ENCODE measurements at places on chromosomes 2 and 18.

DNA sequence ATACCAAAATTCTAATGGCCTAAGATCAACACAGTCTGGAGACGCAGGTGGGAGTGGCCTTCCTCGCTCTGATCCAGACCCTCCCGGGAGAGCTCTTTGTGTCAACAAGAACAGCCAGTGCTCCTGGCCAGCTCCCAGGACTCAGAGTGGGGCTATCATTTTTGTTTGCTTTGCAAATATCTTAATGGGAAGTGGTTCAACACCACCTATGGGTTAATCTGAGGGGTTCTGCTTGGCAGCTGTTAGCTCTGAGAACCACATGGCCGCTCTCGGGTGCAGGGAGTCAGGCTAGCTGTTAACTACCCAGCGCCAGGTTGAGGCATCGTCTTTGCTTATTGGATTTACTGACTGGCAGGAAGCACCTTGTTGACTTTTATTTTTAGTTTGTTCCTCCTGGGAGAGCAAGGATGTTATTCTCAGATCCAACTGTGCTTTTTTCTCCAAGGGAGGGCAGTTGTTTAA lies 184.8 kb upstream of the SP5 start:
- peak overlapping the region; percentile 62 for H3K27ac ChIP-seq
- no peaks in the 10 kb centered on the region for H3K27me3 ChIP-seq
- DNase-seq = peak; percentile 83
- H3K4me3 ChIP-seq = peak overlapping the region; percentile 4
- no peaks in the 10 kb centered on the region for H3K36me3 ChIP-seq
- peaks cover 26% of the 10 kb centered on the region for H3K4me1 ChIP-seq

DNA sequence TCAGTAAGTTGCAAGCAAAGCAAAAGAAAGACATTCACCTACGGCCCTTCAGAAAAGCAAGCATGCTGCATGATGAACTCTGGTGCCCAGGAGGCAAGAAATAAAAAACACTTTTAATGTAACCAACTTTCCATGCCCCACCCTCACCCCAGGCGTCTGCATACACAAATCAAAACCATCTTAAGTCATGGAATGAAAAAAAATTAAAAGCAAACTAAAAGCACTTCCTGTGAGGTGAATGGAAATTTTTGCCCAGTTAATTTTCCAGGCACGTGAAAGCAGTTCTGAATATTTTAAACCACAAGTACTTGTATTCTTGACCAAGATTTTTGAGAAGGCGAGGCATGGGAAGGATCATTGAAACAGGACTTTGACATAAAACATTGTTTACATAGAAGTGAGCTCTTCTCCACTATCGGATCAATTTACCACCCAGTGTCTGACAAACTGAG lies 2.5 kb upstream of the ICOS start:
- no peaks in the 10 kb centered on the region for H3K36me3 ChIP-seq
- DNase-seq = no peak
- no peak overlapping the region for H3K4me3 ChIP-seq
- no peaks in the 10 kb centered on the region for H3K27me3 ChIP-seq
- no peaks in the 10 kb centered on the region for H3K4me1 ChIP-seq
- H3K27ac ChIP-seq = no peak overlapping the region

DNA sequence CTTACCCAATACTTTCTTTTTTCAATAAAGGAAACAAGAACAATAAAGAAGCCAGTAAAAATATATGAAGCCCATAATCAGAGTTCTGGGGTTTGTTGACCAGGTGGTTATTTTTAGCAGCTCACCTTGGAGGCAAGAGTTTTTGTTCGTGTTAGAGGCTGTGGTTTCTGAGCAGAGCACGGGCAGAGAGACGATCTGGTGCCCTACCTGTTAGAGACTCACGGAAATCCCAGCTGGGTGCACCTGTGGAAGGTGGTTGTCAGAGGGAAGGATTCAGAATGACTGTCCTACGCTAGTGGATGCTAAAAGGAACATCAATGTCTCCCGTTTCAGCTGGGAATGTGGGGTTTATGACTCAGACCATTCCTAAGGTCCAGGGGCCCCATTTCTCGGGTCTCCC lies 87.6 kb downstream of the NRP2 start:
- H3K36me3 ChIP-seq = no peaks in the 10 kb centered on the region
- H3K27ac ChIP-seq = no peak overlapping the region
- no peak for DNase-seq
- H3K4me3 ChIP-seq = no peak overlapping the region

- peaks cover 52% of the 10 kb centered on the region for H3K4me1 ChIP-seq
- H3K36me3 ChIP-seq = no peaks in the 10 kb centered on the region
- no peak for DNase-seq
- no peak overlapping the region for H3K4me3 ChIP-seq
- H3K27ac ChIP-seq = peak overlapping the region; percentile 78
Measured at GRCh38 chr2:63861220-63861822, 19.6 kb downstream of the UGP2 start.

DNA sequence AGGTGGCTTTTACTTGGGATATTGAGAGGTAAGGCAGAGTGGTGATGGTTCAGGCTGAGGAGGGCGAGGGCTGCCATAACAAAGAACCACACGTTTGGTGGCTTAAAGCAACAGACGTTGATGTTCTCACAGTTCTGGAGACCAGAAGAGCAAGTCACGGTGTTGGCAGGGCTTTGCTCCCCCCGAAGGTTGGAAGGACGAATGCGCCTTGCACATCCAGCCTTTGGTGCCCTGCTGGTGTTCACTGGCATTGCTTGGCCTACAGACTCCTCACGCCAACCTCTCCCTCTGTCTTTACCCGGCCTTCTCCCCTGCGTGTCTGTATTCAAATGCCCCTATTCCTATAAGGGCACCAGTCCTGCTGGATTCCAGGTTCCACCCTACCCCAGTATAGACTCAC lies 125.4 kb downstream of the TPO start:
- H3K36me3 ChIP-seq = no peaks in the 10 kb centered on the region
- H3K27ac ChIP-seq = no peak overlapping the region
- no peak overlapping the region for H3K4me3 ChIP-seq

GRCh38 chr2:43879261-43879660 lies 40.5 kb downstream of the ABCG8 start:
- H3K27ac ChIP-seq = no peak overlapping the region
- H3K4me3 ChIP-seq = no peak overlapping the region
- no peaks in the 10 kb centered on the region for H3K27me3 ChIP-seq
- H3K4me1 ChIP-seq = no peaks in the 10 kb centered on the region

DNA sequence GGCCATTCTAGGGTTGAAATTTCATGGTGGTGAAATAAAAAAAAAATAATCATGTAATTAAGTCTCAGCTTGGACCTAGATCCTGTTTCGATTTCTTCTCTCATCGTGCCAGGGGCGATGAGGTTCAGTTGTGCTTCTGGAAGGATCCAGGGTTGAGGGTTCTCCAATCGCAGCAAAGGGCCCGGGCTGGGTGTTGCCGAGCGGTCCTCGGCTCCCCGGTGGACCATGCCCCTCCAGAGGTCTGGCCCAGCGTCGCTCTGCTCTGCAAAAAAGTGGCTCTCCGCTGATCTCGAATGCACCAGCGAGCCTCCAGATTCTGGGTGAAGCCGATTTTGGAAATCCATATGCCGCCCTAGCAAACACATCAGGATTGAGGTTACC lies 39.0 kb downstream of the EN1 start:
- DNase-seq = no peak
- H3K36me3 ChIP-seq = no peaks in the 10 kb centered on the region
- H3K27ac ChIP-seq = peak overlapping the region; percentile 74
- H3K27me3 ChIP-seq = no peaks in the 10 kb centered on the region
- H3K4me3 ChIP-seq = peak overlapping the region; percentile 9
- H3K4me1 ChIP-seq = peaks cover 7% of the 10 kb centered on the region

GRCh38 chr2:99338029-99338585 lies 918 bp downstream of the EIF5B start:
- peak overlapping the region; percentile 98 for H3K4me3 ChIP-seq
- H3K36me3 ChIP-seq = peaks cover 1% of the 10 kb centered on the region
- peaks cover 35% of the 10 kb centered on the region for H3K4me1 ChIP-seq
- no peak for DNase-seq

DNA sequence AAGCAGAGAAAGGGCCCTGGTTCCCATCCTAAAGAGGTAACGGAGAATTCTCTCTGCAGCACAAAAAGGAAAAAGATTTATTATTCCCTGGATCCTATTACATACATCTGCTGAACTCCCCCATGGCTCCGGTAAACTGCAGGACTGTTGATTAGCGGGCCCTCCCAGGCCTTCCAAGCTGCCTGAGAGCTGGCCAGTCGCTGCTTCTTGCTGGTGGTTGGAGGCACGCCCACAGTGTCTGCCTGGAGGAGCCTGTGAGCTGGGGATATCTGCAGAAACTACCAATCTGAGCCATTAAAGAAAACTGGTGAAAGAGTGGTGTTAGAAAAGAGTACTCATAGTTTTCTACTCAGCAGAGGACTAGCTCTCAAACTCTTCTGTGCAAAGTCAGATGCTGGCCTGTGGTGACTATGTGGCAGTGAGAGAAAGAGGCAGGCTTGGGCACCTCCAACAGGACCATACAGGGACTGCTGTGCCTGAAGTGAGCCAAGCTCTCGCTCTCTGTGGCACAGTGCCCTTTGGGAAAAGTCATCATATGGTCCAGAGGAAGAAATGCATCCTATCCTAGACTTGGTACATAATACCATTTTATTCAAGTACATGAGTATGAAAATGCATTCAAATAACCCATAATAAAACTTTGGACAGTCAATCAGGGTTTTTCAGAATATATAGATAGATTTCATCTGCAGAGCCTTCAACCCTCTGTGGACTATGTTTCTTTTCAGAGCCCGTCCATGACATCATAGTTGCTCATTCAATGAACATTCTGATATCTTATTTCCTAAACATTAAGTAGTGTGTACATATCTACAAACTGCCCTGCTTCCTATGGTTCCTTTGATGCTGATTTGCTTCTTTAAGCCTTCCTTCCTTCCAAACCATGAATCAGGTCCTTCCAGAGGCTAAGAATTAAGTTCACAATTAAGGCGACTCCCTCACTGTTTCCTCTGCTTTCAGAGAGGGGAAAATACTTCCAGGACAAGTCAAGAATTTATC lies 242.0 kb upstream of the LYPD1 start:
- H3K4me1 ChIP-seq = no peaks in the 10 kb centered on the region
- no peak for DNase-seq
- no peak overlapping the region for H3K27ac ChIP-seq
- no peaks in the 10 kb centered on the region for H3K36me3 ChIP-seq
- no peak overlapping the region for H3K4me3 ChIP-seq

- DNase-seq = no peak
- no peak overlapping the region for H3K27ac ChIP-seq
- no peaks in the 10 kb centered on the region for H3K27me3 ChIP-seq
- no peak overlapping the region for H3K4me3 ChIP-seq
Measured at GRCh38 chr2:4135765-4136164, 432.4 kb downstream of the DCDC2C start.

DNA sequence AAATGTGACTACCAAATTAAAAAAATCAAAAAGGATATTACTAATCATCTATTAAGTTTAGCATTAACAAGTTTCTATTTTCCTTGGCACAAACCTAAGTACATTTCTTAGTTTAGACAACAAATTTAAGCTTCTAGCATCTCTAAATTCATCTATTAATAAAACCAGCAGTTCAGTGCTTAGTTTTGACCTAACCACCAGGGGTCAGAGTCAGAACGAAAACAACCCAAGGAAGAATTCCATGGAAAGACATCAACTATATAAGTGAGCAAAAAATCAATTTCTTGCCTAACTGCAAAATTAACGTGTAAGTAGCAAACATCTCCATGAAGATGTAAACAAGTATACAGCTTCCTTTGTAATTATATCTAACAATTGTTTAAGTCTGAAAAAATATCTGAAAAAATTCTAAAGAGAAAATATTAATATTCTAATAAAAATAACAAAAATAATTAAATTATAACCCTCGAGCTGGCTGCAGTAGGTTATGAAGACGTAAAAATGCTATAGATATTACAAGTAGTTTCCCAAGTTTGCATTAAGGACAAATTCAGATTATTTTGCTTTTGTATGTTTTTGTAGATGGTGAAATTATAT lies 83.7 kb downstream of the CERKL start:
- no peaks in the 10 kb centered on the region for H3K27me3 ChIP-seq
- H3K4me3 ChIP-seq = no peak overlapping the region
- no peaks in the 10 kb centered on the region for H3K36me3 ChIP-seq
- H3K27ac ChIP-seq = no peak overlapping the region
- DNase-seq = no peak

- no peaks in the 10 kb centered on the region for H3K36me3 ChIP-seq
- no peak for DNase-seq
- H3K27me3 ChIP-seq = no peaks in the 10 kb centered on the region
- H3K27ac ChIP-seq = no peak overlapping the region
Measured at GRCh38 chr18:38872342-38872741, 1306.7 kb upstream of the CELF4 start.

DNA sequence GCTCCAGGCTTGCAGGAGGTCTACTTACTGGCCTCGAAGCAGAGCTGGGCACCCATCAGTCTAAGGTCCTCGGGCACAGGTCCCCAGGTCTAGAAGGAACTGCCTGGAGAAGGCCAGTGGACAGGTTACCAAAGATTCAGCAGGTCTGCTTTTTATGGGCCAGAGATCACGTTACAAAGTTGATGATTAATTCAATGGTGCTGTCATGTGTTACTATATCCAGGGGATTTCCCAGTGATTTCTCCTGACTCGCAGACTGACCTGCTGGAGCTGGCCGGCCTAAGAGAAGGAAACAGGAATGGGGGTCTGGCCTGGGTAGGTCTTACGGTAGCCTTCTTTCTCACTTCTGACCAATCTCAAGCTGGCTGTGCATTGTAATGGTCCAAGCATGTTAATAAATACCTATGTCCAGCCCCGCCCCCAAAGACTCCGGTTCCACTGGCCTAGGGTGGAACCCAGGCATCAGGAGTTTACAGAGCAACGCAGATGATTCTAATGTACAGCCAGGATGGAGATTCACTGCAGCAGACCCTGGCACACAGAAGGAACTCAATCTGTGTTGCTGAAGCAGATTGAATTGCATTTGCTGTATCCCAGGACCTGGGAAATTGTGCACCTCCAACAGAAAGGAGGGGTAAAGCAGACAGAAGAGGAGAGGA lies at the start of gene NEURL3:
Gene NEURL3 (minus strand): TSS at position 127 of the 659 bp plus-strand sequence. CDS start 71 bp downstream, at position 56.
- peaks cover 31% of the 10 kb centered on the region for H3K4me1 ChIP-seq
- H3K36me3 ChIP-seq = no peaks in the 10 kb centered on the region
- H3K27me3 ChIP-seq = peaks cover 9% of the 10 kb centered on the region
- H3K27ac ChIP-seq = no peak within 1 kb of the TSS
- H3K4me3 ChIP-seq = no peak within 1 kb of the TSS

DNA sequence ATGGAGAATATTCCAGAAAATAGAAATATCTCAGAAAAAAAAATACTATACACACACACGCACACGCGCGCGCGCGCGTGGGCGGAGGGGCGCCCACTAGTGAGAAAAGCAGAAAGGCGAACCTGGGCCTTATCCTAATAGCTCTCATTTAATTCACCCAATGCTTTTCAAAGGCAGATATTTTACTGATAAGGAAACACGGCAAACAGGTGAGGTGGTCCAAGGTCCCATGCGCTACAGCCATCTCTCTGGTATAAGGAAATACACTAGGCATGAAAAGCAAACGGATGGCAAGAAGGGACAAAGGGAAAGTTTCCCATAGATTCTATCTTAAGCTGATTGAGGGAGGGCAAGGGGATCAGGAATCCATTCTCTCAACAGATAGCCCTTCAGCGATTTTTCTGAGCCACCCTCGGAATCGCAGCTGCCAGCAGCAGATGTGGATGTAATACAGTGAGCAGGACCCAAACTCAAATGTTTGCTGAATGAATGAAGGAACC lies 136.7 kb downstream of the TMEM247 start:
- peaks cover 33% of the 10 kb centered on the region for H3K4me1 ChIP-seq
- H3K27ac ChIP-seq = peak overlapping the region; percentile 95
- H3K4me3 ChIP-seq = peak overlapping the region; percentile 99
- no peaks in the 10 kb centered on the region for H3K27me3 ChIP-seq

- H3K36me3 ChIP-seq = no peaks in the 10 kb centered on the region
- no peak overlapping the region for H3K4me3 ChIP-seq
- no peaks in the 10 kb centered on the region for H3K27me3 ChIP-seq
- no peak overlapping the region for H3K27ac ChIP-seq
- peaks cover 14% of the 10 kb centered on the region for H3K4me1 ChIP-seq
Measured at GRCh38 chr18:7784171-7784570, 217.1 kb downstream of the PTPRM start.

All from gastrocnemius medialis (tissue), 4 donors.